Skeletal muscle cell (primary cell): ENCODE measurements at places on chromosomes 2 and 18.

DNA sequence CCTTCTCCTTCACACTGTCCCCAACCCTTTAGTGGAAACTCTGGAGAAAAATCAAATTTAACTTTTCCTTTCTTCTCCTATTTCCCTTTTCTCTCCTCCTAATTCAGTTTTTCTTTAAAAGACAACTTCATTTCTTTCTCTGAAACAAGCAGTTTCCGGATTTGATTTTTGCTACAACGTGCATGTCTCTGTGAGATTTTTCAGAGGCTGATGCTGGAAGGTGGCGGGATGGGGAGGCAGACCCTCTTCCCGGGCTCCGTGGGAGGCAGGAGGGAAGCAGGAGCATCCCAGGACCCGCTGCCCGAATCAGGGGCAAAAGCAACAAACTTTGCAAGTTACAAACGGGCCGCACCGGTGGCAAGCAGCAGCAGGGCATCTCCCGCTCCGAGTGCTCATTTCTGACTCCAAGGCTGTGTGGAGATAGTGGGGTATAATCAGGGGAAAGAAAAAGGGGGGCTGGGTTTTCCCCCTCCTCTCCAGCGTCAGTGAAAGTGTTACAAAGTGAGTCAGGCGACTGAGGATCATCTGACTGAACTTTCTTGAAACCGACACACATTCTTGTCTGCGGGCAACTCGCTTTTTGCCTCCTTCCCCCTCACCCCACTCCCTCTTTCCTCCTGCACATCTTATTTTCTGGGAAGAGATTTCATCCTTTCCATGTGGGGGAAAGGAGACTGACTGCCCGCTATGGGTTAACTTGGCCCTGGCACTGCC is 6.4 kb downstream of the ZEB2 start:
- DNase-seq: no peak

DNA sequence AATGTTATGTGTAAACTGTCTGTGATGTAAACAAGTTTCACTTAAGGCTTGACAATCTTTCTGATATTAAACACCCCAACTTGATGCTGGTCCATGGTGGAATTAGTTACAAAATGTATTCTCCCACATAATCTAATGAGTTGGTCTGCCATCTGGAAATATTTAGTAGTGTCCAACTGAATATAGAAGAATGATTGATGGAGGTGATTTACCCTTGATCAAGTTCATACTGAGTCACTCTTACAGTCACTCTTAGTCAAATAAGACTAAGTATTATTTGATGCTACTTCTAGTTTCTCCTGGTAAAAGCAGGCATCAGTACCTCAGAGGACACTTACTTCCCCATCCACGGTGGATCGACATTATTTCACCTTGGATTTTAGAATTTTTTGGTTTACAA is 198.1 kb downstream of the SATB2 start:
- no peak for DNase-seq

DNA sequence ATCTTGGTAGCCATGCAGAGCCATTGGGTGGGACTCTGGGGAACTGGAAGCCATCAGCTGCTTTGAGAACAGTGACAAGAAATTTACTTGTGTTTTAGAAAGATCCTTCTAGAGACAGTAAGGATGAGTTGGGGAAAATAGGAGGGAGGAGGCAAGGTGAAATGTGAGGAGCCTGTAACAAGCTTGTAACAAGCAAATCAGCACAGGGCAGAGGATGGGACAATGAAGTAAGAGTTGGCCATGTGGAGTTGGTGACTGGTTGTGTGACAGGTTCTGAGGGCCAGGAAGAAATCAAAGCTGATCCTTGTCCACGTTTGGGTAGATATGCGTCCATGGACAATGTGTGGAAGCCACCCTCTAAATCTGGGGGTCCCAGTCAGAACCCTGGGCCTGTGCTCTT is 84.4 kb downstream of the MYO3B start:
- DNase-seq: no peak

GRCh38 chr18:33906046-33906445 is 318.7 kb downstream of the NOL4 start:
- no peak for DNase-seq

GRCh38 chr2:85318222-85319074 is 9.3 kb downstream of the TGOLN2 start:
- DNase-seq: peak; percentile 80

GRCh38 chr2:112641701-112642100 is 4.0 kb upstream of the SLC20A1 start:
- no peak for DNase-seq

GRCh38 chr18:28766721-28767120 is 589.8 kb upstream of the CDH2 start:
- no peak for DNase-seq

- peak; percentile 88 for DNase-seq
Observed at GRCh38 chr2:226185616-226186211, 613.9 kb downstream of the IRS1 start.

DNA sequence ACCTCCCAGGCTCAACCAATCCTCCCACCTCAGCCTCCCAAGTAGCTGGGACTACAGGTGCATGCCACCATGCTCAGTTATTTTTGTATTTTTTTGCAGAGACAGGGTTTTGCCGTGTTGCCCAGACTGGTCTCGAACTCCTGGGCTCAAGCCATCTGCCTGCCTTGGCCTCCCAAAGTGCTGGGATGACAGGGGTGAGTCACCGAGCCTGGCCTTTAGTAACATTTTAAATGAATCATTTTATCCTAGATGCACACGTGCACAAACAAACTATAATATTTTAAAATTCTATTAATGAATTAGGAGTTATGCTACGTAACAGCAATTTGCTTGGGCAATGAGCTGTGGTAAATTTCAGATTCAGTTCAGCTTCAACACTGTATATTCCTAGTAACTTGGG is 862.5 kb upstream of the ID2 start:
- no peak for DNase-seq
